T-helper 2 cell treated with Interferon-gamma antibody and Interleukin-4, amounts not matched to agents 5 μg/mL and 100 μg/mL, for 36 hours (primary cell): ENCODE measurements at places on chromosomes 2 and 18.
A peak's percentile ranks its signal among the peaks of the same experiment; 100 is the strongest.

- no peak for DNase-seq
Observed at GRCh38 chr2:143903172-143903856, 616.6 kb downstream of the ZEB2 start.

DNA sequence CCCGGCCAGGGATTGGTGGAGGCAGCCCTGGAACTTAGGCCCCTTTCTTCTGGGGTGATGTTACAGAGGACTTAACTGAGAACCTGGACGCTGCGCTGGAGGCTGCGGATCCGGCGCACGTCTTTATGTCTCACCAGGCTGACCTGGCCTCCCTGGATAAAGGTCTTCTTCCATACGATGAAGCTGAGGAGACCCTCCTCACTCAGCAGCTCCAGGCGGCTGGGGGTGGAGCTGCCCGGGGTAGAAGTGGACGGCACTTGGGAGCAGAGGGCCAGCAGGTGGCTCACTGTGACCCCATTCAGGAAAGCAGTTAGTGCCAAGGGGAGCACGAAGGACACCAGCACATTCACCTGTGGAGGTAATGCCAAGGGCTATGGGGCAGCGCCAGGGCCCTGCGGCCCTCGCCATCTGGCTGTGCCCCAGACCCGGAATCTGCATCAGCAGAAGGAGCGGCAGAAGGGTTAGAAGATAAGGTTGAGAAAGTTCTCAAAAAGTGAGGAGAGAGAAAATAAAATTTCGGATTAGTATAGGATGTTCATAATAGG, 8.0 kb downstream of the NTSR2 start:
- no peak for DNase-seq

DNA sequence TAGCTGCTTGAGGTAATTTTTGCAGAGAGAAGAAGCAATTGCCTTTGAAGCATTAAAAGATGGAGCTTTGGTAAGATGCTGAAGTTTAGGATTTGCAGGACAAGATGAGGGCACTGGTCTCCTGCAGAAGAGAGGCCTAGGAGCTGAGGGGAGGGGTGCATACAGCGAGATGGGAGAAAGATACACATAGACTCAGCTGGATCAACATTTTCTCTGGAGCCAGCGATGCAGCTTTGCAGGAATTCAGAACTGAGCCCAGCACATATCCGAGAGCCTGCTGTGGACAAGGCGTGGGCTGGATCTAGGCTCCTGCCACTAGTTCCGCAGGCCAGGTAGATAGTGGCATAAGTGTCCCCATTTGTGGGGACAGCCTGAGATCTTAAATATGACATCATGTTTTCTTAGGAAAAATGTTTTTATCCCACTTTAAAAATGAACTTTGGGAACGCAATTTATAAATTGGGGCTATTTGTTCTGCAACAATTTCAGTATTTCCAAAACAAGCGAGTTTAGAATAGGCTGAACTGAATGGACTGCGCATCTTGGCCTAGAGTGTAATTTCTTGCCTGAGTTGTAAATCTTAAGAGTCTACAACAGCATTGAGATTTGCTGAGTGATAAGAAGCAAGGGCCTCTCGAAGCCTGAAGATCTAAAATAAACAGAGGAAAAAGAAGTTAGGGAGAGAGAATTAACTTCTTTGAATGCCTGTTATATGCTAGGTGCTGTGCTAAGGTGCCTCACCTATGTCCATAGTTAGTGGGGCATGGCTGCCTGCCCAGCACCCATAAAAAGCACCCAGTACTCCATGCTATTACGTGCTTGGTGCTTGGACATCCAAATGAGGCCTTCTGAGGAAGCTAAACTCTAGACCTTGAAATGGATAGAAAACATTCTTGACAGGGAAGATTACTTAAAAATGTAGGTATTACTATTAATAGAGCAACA, 17.3 kb downstream of the GRHL1 start:
- DNase-seq = no peak

DNA sequence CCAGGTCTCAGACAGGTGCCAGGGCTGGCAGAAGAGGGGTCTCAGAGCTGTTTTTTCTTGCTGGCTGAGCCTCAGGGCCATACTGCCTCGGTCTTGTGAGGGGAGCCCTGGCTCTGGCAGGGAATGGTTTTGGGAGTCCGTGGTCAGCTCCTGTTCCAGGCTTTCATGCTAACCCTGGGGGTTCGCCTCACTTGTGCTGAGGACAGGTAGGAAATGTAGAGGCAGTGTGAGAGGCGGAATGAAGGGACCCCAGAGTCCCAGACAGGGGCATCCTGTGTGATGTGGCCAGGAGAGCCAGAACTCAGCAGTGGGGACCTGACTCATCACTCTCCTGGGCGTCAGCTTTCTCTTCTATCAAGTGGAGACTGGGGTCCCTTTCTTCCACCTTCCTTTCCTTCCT, 5.7 kb upstream of the CELF4 start:
- DNase-seq = no peak

DNA sequence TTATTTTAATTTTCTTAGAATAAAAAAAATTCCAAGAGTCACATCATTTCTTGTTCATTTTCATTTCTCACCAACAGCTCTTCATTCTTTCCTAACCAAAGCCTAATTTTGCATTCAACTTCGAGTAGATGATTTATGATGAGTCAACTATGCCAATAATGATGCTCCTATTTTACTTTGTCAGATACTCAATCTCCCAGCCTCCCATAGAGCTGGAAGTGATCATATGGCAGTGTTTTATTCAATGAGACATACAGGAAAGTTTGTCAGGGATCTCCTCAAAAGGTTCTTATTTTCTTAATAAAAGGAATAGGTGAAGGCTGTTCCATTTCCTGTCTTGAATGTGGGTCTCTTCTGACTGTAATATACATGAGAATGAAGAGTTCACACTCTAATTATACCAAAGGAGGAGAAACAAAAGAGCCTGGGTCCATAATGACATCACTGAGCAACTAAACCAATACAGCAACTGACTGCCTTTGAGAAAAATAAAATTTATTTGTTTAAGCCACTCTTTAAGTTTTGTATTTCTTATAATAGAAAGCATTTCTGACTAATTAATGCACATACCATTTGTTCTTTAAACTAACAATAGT, 231.2 kb upstream of the CYP26B1 start:
- no peak for DNase-seq

- no peak for DNase-seq
Observed at GRCh38 chr2:100791936-100792308, 28.0 kb upstream of the NPAS2 start.

DNA sequence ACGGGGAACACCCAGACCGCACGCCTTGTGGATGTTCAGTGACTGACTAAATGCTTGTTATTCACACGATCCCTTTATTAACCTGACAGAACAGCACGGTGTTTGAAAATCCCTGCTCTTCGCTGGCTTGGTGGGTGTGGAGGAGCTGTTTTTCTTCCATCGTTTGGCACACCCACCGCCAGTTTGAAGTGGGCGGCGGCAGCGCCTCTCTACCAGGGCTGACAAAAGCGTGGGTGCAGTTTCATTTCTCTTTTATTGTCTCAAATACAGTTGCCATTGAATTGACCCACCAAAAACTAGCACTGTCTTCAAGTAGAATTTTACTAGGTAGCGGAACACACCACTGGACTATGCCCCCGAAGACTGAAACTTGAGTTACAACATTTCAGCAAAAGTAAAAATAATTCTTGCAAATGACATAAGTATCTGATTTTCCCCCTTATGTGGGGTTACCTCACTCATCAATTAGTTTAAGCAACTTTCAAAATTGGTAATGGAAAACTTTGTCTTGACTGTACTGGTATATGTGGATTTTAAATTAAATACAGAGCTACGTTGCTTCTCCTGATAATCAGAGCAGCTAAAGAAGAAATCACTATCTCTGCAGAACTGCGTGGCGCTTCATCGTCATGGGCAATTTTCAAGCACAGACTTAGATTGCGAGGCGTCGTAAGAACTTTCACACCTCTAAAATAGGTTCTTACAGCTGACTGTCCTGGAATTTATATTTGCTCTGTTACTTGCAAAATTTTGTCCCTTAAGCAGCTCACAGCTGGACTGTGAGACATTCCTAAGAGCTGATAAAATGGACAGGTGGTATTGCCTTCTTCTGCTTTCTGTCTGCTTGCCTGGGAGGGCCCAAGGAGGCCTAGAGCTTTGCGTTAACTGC, 60.9 kb downstream of the LDLRAD4 start:
- DNase-seq = peak; percentile 57

- DNase-seq = no peak
Observed at GRCh38 chr2:207289295-207290018, 123.7 kb upstream of the KLF7 start.

DNA sequence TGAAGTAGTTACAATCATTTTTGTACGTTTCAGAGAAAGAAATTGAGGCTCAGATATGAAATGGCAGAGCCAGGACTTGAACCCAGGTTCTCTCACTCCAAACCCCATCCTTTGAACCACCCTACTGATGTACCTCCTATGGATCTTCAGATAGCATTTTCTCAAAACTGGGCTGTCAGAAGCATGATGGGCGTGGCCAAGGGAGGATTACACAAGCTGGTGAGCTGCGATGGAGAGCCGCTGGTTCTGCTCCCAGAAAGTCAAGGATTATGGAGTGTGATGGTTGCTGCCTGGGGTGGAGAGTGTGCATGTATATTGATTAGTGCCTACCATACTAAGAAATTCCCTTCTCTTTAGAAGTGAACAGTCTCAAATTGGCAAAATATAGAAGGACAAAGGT, 47.0 kb upstream of the PPP1CB start:
- DNase-seq = no peak

- DNase-seq = no peak
Observed at GRCh38 chr18:68583685-68584084, 131.2 kb downstream of the TMX3 start.

- no peak for DNase-seq
Observed at GRCh38 chr2:160689441-160689840, 195.8 kb upstream of the RBMS1 start.

GRCh38 chr18:27599202-27599829, 414.2 kb upstream of the CHST9 start:
- DNase-seq = peak; percentile 5

DNA sequence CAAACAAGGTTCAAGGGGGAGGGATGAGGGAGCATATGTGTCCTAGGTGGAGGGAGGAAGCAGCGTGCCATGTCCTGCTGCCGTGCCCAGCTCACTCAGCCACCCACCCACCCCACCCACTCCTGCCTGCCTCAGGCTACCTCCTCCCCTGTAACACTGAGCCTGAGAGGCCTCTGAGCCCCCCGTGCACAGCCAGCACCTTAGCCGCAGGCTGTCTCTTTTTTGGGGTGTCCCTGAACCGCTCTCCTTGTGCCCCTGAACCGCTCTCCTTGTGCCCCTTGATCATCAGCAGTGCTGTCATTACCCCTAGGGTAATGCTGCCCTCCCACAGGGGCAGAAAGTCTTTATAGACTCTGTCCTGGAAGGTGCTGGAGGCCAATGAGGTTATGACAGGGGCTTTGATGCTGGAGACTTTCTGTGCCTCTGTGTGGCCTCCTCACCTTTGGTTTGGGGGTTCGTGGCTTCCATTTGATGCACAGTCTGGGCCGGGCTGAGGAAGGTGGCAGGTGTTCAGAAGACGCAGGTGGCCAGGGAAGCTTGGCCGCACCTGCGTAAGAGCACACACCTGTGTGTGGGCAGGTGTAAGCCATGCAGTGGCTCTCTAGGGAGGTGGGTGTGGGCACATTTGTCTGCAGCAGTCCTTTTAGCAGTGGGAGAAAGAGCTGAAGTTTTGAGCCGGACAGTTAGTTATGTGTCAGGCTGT, 140.0 kb downstream of the SEPTIN10 start:
- no peak for DNase-seq

DNA sequence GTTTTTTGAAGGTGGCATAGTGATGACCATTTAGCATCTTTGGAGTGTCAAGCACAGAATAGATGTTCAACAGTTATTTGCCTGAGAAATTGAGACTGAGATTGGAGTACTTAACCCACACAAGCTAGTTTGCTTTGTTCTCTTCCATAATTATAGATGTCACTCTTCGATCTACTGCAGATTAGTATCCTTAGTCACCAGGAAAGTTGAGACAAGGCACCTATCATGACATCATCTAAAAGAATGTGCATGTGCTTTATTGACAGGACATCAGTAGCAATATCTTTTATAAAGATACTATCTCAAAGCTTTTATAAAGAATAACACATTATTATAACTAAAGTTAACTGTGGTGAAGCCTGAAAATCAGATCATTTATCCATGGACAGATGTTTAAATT, 6.4 kb downstream of the VRK2 start:
- no peak for DNase-seq

GRCh38 chr2:39378968-39379367, 58.1 kb downstream of the MAP4K3 start:
- DNase-seq = no peak

DNA sequence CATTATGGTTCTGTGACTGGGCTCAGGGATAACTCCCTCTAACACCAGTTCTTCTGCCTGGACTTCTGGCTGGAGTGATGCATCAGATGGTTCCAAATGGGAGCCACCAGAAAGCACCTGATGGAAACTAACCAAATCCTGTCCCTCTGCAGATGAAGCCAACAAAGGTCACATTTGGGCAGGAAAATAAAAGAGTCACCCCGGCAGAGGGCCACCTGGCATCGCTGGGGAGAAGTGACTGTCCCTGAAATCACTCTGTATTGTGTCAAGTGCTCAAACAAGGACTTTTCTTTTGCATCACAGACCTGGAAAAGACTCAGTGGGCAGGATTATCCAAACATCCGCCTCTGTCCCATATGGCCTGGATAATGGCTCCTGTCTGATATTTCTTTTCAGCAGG, 47.5 kb downstream of the DNER start:
- DNase-seq = no peak

DNA sequence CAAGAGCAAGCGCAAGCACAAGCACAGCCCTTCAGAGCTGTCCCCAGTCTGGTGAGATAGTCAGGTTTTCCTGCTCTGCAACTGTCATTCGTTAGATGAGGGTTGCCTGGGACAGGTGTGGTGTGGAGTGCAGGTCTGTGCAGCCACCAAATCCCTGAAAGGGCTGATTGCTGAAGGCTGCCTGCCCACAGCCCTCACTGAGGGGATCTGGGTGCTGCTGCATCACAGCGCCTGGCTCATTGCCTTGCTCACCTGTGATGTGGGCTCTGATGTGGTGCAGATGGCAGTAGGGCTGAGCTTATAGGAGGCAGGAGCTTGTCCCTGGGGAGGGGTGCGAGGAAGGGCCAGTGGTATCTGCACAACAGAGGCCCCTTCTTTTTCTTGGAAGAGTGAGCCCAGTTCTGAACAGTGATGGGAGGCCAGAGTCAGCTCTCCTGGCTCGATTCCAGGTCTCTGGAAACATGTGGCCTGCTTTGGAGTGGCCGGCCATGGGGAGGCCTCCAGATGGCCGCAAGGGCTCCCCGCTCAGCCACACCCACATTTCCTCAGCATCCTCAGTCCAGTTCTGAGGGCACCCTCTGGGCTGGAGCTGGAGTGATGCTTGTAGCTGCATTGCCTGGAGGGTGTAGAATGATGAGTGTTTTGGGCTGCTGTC, 11.4 kb downstream of the UBE2F start:
- DNase-seq = no peak
